ENCODE measurements at places on chromosomes 13 and 19.

DNA sequence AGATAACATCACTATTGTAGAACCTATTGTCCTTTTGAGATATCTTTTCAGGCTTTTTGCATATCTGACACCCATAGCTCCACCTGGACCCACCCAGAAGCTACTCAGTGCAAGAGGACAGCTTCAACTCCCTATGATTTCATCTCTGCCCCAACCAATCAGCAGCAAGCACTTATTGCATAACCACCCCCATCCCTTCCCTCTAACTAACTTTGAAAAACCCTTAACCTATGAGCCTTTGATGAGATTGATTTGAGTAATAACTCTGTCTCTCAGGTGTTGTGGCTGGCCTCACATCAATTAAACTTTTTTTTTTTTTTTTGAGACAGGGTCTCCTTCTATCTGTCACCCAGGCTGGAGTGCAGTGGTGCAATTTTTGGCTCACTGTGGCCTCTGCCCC, 13.4 kb upstream of the MTRF1 start:
- DNase-seq: no peak

- no peak for DNase-seq
These were observed 34.9 kb upstream of the POP4 start for GRCh38 chr19:29571181-29571580.

GRCh38 chr13:33612641-33613638, 205.0 kb upstream of the RFC3 start:
- DNase-seq: no peak

DNA sequence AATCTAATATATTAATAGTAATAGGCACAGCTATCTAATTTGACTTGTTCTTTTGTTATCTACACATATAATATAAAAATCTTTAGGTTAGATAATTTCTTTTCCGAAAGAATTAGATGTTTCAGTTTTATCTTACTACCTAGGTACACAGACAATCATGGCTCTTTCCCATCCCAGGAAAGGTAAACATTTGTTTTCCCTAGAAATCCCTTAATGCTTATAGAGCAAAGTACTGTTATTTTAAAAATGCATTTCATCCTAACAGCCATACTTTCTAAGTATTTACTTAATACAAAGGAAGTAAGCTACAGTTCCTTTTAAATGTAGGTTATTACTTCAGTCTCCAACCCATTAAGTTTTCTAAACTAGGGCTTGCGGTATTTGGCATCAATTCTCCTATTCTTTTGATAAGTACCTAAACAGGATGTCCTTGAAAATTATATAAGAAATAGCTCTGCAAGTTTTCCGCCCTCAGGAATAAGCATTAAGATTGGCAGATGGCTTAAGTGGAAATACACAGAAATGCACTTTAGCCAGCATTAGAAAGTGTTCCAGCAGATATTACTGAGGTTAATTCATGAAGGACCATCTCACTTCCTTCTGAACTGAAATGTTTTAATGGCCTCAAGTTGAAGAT, 616.2 kb upstream of the SPRY2 start:
- no peak for DNase-seq

- DNase-seq: no peak
These were observed 84.1 kb upstream of the FRY start for GRCh38 chr13:31947506-31947905.

DNA sequence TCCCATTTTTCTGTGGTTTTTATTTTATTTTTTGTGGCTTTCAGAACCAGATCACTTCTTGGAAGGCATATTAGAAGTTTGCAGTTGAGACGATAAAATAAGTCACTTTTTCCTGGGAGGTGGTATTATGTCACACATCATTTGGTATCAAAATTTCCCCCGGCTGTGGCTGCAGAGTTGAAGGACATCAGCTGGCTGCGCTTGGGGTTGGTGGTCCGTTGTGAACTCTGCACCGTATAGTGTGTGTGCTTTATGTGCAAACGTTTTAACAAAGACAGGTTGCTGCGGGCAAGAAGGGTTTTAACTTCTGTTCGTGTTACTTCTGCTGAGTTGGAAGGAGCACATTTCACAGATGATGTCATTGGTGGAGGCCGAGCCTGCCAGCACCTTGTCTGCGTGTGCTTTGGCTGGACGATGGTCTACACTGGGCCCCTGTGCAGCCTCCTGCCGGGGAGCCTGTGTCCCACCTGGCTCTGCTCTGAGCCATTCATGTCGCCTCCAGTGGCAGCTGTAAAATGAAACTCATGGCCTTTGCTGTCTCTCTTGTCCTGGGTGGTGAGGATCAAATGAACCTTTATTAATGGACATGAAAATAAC, 9.6 kb downstream of the ATP11A start:
- DNase-seq: no peak

GRCh38 chr19:33296488-33296971, 5.8 kb downstream of the CEBPA start:
- DNase-seq: no peak

GRCh38 chr19:44745341-44745831, 3.1 kb upstream of the BCL3 start:
- no peak for DNase-seq

DNA sequence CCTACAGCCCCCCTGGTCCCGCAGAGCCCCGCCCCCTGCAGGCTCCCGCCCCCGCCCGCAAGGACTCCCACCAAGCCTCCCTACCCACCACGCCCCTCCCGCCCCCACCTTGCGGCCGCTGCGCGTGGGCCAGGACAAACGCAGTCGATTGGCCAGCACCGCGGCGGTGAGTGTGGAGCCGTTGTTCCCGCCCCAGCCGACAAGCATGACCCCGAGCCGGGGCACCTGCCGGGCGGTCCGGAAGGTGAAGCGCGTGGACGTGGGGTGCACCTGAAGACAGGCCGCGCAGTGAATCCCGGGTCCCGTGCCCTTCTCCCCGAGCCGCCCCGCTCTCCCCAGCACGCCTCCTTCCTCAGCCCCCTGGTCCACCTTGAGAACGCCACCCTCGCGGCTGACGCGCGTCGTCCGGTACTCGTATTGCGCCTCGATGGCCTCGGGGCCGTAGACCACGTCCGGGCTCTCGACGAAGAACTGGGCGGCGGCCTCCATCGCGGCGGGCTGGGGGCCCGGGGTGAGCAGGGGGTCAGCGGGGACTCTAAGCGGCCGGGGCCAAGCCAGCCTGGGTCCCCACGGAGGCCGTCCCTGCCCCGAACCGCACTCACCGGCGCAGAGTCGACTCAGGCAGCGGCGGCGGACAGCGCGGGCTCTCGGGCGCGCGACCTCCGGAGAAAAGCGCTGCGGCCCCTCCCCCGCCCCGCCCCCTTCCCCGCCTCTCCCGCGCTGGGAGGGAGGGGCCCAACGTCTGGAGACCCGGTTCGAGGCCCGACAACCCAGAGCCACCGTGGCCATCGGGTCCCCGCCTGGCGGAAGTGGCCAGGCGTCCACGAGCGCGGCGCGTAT, at the start of gene ISYNA1:
ISYNA1 (minus strand) TSS at position 643 of the 840 bp plus-strand sequence; CDS start at position 489, 154 bp downstream.
- DNase-seq: no peak

DNA sequence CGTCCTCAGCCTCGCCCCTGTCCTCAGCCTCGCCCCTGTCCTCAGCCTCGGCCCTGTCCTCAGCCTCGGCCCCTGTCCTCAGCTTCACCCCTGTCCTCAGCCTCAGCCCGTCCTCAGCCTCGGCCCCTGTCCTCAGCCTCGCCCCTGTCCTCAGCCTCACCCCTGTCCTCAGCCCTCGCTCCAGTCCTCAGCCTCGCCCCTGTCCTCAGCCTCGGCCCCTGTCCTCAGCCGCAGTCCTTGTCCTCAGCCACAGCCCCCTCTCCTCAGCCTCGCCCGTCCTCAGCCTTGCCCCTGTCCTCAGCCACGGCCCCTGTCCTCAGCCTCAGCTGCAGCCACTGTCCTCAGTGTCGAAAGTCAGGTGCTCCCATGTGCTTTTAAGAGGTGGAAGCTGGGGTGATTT, 10.5 kb downstream of the C13orf46 start:
- DNase-seq: no peak

DNA sequence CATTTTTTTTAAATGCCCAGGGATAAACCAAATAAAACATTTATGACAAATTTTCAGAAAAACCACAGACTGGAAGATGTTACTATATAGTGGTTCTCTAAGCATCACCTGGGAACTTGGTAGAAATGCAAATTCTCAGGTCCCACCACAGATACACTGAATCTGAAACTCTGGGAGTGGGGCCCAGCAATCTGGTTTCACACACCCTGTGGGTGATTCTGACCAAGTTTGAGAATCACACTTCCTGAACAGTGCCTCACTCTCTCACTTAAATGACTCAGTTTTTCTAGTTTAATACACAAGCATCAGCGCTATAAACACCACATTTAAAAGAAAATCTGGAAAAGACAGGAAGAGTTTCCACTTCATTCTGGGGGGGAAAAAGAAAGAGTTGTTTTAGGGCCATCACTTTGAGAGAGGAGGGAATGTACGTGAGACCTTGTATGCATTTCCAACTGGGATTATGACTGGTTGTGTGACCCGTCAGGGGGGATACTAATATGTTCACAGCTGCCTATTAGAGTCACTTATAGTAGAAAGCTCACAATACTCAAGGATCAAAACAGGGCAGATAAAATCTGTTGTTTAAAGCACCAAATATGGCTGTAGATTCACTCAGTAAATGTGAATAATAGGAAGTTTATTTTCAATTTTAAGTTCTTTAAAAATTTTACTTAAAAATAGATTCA, 567.7 kb downstream of the GPC6 start:
- no peak for DNase-seq

DNA sequence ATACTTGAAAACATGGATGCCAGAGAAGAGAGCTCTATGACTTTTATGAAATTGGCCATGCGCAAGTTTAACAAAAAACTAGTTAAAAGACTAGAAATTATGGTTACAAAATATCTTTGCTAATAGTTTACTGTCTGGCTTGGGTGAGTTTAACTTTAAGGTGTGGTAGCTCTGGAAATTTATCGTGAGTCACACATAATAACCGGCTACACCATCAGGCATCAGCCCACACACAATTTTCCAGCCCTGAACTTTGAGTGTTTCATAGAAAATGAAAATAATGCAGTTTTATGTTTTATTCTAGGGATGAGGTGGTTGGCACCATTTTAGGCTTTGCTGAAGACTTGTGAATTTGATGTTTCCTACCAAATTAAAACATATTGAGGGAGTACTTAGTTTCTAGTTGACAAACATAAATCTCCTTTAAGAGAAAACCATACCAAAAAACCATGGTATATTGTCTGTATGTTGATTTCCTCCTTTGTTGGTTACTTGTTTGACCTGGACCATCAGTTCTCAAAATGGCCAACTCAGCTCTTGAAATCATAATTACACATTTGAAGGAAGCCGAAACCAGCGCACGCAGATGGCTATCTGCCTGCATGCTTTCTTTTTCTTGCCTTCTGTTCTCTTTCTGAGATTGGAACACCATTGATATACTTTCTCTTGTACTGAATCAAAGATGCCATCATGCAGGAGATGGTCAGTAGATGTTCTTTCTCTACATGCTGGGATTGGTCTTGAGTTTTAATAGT, 125.1 kb downstream of the AKAP11 start:
- DNase-seq: no peak

DNA sequence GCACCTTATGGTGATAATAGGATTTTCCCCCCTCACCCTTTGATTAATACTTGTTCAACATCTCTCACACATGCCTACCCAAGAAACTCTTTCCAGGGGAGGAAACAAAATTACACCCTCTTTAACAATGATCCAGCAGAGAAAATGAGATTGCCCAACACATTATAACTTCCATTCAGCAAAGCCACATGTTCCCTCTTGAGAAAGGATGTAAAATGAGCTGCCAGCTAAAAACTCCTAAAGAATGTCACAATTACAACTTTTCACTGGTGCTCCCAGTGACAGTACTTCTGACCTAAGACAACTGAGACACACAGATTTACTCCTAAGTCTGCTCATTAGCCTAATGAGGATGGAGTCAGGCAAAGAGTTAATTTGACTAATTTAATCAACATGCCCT, 621.4 kb downstream of the DIAPH3 start:
- DNase-seq: no peak

DNA sequence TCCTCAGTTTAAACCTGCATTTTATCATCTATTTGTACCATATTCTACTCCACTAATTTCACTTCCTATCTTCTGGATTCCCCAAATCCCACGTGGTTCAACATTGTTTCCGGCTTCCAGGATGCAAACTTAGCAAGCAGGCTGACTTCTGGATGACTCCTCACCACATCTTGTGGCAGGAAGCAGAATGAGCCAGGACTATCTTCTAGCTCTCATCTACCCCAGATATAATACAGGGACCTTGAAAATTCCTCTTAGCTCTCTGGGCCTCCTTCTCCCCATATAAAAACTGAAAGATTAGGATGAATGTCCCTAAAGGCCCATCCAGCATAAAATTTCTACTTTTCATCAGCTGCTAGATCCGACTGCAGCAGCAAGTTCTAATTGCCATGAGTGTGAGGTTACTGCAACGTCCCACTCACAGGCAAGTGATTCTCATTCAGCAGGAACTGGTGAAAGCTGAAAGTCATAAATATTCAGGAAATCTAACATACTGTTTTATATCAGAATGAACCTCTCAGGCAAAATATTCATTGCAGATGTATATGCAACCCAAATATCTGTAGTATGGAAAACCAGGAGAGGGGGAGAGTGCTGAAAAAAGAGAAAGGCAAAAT, 93.4 kb downstream of the KCTD12 start:
- no peak for DNase-seq

GRCh38 chr13:65540175-65540574, 1690.0 kb downstream of the PCDH9 start:
- no peak for DNase-seq

DNA sequence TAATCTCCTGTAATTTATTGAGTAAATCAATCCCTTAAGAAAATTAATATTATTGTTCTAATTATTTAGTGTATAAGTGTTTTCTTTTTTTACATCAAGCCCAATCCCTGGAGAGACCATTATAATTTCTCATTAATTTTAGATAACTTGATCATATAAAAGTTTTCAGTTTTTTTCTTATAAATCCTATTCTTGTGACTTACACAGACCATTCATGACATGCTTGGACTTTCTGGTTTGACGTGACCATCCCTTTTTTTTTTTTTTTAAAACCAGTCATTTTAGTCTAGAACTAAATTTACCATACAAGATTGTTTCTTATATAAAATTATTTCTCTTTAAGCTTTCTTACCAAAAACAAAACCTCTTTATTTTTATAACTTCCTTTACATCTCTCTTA, 5.4 kb upstream of the MTRF1 start:
- DNase-seq: no peak

- no peak for DNase-seq
These were observed 449.3 kb downstream of the PCDH17 start for GRCh38 chr13:58080806-58081205.

GRCh38 chr19:1754636-1755466, 1.5 kb downstream of the ONECUT3 start:
- no peak for DNase-seq

DNA sequence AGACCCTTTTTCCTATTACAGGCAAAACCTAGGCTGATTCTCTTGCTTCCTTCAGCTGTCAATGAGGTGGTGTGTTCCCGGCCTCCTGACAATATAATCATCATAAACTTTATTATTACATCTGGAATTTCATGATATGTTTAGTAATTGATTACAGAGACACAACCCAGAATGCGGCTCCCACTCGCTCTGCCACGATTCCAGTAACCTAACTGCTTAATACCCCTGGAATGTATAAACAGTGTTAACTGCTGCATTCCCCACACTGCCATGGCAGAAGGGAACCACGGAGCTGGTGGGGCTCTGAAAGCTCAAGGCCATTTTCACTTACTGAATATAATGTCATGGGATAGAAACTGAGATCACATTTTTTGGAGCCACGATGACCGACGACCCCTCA, 17.1 kb downstream of the TSHZ3 start:
- no peak for DNase-seq

Data from esophagus squamous epithelium (tissue), 5 donors.